ENCODE measurements at places on chromosomes 5 and 9.

DNA sequence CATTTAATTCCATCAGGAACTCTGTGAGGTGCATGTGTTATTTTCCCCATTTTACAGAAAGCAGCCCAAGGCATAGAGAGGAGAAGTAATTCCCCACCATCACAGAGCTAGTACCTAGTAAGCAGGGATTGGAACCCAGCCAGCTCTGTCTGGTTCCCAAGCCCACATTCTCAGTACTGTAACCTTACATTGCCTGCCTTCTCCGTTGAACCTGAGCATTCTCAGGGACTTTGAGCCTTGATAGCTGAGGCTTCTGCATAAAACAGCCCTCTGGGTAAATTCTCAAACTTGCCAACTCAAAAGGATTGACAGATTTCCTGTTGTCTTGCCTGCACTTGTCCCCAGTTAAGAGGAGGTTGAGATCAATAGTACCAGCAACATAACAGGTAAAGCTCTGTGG is 9.2 kb upstream of the GLE1 start:
- no peak for DNase-seq

- DNase-seq: no peak
Observed at GRCh38 chr9:116149844-116150243, 3.7 kb upstream of the PAPPA start.

DNA sequence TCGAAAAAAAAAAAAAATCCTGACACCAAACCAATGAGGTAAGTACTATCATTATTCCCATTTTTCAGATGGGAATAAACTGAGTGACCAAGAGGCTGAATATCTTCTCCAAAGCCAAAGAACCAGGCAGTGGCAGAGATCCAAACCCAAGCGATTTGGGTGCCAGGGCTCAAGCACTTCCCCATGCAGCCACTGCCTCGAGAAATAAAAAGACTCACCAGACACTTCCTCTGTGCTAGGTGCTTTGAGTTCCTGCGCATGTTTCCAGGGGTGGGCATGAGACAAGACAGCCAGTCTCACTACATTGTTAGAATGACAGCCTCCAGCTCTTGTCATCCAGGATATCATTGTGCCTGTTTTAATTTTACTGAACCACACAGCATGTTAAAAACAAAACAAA is 2.3 kb upstream of the RPL26L1 start:
- DNase-seq: no peak

DNA sequence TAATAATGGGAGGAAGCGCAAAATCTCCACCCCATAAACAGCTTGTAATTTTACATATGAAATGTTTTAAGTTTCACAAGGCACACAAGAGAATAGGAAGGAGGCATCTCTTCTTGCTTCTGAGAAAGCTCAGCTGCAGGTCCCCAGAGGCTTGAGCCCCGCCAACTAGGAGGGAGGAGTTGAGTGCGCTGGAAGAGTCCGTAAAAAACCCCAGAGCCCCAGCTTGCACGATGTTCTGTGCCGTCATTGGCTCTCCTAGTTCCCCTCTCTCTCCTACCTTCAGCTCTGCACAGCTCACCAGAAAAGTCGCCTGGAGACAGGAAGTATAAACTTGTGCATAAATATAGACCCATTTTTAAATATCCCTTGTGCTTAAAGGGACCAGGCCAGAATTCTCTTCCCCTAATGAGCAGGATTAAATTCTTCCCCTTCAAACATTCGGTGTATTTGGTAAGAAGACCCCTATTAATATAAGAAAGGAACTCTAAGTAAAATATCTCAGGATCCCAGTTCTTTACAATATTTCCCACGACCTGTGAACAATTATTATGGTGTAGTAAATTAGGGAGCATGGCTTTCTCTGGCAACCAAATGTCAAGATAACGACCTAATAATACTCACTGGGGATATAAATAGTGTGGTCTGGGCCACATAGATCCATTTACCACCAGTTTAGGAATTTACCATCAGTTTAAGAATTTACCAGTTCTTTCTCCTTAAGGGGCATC is 13.7 kb downstream of the GLRX start:
- DNase-seq: peak; percentile 64

DNA sequence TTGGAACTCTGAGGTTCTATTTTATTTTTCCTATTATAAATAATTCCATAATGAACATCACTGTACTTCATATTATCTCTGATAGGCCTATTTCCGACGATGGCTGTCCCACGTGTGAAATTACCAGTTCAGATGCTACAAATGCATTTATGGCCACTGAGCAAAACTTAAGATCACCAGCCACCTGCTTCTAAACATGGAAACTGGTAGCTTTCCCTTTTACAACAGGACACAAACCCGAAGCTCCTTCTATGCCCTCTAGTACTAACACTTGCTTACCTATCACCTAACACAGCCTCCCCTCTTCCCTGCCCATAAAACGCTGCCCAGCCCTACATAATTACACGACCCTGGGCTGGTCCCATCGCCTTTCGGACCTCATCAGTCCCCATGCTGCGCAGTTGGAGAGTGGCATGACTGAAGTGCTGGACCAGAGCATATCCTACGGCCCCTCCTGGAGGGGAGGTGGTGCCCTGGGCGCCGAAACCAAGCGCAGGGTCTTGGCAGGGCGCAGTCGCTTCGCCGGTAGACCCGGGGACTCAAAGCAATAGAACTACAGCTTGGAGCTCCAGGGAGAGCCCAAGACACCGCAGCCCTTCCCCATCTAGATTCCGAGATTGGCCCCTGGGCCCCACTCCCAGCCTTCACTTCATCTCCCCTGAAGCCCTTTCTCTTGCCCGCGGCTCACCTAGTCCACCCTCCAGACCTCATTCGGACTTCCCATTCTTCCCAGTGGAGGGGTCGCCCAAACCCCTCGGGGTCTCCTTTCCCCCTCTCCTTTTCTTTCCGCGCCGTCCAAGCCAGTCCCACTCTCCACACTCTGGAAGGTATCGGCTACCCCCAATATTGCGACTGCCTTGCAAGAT is 1.0 kb upstream of the SAP30L start:
- DNase-seq: no peak

- no peak for DNase-seq
Observed at GRCh38 chr5:757346-757930, 27.1 kb downstream of the ZDHHC11B start.
